Gastroesophageal sphincter (tissue), 4 donors: ENCODE measurements at places on chromosomes 6 and 20.
A peak's percentile ranks its signal among the peaks of the same experiment; 100 is the strongest.

DNA sequence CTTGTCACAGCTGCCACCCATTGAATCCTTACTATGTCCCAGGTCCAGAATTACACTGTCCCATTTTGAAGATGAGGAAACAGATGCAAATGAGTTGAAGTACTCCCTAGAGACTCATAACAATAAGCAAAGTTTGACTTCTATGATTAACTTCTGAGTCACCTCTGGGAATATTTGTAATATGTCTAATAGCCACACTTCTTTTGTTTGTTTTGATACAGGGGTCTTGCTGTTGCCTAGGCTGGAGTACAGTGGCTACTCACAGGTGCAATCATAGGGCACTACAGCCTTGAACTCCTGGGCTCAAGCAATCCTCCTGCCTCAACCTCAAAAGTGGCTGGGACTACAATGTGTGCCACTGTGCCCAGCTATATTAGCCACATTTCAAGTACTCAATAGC, 11.4 kb upstream of the SOX12 start:
- no peak for ATAC-seq

- ATAC-seq, result no peak
Measured at GRCh38 chr20:43564993-43565757, 6.3 kb downstream of the SGK2 start.

DNA sequence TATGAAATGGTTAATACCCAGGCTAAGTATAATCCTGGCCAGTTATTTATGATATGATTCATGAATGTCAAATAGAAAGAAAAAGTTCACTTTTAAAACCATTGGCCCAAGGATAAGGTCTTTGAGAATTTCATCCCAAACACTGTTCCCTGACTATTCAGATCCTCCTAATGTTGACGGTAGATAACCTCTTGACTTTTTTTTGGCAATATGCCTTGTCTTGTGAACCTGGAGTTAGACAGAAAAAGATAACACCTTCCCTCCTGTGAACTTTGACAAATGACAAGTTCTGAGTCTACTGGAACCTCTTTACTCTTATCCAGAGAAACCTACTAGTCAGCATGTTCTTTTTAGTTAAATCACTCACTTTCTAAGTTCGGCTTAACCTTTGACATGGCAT, 166.8 kb upstream of the PREP start:
- no peak for ATAC-seq

DNA sequence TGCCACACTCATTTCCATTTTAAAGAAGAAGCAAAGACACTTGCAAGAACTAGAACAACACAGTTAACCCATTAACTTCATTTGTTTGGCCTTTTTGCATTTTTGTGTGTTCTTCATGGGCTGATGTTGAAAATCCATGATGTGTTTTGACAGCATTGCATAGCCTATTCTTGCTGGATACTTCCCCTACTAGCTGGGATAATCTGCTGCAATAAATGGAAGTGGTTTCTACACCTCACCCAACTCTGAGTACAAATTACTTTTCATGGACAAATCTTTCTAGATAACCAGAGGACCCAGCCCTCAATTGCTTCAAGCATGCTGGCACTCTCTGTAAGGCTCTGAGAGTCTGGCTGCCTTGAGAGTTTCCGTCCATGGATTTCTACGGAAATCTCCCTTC, 26.5 kb downstream of the CST9L start:
- ATAC-seq, result no peak

DNA sequence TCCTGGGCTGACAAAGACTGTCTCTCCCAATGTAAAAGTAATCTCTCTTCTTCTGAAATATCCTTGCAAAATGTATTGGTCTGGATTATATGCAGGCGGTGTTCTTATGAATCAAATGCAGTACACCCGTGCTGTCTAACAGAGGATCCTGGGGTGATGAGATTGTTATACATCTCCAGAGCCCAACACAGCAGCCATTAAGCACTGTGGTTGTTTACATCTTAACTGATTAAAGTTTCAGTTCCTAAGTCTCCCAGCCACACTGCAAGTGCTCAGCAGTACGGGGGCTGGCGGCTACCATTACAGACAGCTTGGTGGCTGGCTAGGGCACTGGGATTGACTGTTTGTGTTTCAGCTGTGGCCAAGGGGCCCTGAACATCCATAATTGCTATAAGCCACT, 7.0 kb downstream of the UNC93A start:
- no peak for ATAC-seq

GRCh38 chr20:41011551-41012067, 17.0 kb upstream of the TOP1 start:
- ATAC-seq, result no peak

DNA sequence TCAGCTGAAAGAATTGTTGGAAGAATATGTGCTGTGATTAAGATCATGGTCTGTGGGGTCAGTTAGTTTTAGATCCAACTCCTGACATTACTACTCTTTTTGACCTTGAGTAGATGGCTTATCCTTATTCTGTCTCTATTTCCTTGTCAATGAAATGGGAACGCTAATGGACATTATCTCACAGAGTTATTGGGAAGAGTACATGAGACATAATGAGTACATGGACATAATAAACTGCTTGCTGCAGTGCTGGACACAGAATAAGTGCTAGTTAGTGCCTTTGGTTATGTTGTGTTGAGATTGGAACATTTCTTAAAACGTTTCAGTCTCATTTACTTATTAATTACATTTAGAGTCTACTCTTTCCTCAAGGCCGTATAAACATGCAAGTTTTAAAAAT, 42.6 kb downstream of the MAPK14 start:
- ATAC-seq, result no peak

DNA sequence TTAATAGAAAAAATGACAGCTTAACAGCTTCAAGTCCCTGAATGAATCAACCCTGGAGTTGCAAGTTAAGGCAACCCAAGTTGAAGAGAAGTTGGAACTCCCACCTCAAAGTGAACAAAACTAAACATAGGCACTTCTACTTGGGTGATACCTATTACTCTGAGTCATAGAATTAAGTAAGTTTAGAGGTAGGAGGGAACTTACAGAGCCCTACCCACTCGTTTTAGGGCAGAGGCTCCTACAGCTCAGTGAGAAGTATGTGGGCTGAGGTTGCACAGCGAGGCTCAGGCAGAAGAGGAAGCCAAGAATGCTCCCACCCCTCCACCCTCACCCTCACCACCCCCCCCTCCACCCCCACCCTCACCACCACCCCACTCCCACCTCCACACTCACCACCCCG, 42.2 kb downstream of the NFATC2 start:
- no peak for ATAC-seq

GRCh38 chr6:106572875-106573585, 56.3 kb downstream of the RTN4IP1 start:
- ATAC-seq, result no peak

- ATAC-seq, result peak; percentile 51
Measured at GRCh38 chr6:137309078-137309762, 90.0 kb upstream of the IFNGR1 start.

DNA sequence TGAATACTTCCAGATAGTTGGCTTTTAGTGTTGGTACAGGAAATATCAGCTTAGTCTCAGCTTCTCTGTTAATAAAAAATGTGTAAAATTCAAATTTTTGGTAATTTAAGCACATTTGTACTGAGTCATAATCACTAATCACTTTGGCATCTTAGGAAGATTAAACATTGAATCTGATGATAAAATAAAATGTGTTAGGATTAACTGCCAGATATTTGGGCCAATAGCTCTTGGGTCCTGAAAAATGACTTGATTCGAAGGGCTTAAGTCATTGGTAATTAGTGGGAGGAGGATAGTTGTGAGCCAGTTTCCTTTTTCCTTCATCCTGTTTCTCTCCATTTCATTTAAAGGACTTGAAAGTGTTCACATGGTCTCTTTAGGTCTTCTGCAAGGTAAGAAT, 426.1 kb downstream of the RFPL4B start:
- ATAC-seq, result no peak

- ATAC-seq, result no peak
Measured at GRCh38 chr6:25127076-25127837, 151.9 kb upstream of the CARMIL1 start.

GRCh38 chr6:91304521-91304920, 717.6 kb upstream of the MAP3K7 start:
- ATAC-seq, result no peak

- ATAC-seq, result no peak
Measured at GRCh38 chr6:136784271-136784664, 8.0 kb downstream of the MAP3K5 start.

DNA sequence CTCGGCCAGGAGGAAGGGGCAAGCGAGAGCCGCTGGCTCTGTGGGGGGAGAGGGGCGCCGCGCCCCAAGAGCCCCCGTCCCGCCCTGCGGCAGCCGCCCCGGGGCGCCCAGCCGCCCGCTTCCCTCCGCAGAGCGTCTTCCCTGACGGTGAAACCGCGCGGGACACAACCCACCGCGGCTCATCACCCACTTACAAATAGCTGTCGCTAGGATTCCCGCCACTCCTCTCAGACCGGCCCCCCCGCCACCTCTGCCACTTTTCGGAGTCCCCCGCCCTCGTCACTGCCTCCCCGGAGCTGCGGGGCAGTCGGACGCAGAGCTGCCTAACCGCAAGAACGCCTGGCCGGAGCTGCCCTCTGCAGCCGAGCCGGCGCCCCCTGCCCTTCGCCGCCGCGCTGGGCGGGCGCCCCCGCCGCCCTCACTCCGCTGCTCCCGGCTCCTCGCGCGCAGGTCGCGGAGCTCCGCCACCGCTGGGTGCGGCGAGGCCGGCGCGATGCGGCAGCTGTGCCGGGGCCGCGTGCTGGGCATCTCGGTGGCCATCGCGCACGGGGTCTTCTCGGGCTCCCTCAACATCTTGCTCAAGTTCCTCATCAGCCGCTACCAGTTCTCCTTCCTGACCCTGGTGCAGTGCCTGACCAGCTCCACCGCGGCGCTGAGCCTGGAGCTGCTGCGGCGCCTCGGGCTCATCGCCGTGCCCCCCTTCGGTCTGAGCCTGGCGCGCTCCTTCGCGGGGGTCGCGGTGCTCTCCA, at the start of gene SLC35D3:
Gene SLC35D3 (plus strand): TSS at position 366 of the 749 bp plus-strand sequence. CDS start 128 bp downstream, at position 494.
- ATAC-seq, result peak; percentile 37

DNA sequence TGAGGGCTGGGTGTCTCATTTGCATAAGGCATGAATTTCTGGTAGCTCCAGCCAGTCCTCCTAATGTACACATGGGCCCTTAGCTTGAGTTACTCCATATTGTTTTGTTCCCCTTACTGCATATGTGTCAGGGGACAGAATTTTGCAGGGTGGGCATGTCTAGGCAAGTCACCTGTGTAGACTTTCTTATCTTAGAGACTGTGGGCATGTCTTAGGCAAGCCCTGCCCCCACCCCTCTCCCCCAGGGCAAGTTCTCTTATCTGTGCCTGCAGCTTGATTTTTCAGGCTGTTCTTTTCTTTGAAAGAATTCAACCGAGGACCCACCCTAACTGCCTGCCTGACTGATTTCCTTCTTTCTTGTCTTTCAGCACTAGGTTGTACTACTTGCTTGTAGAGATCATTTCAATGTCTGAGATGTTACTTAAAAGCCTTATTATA, 32.1 kb downstream of the NHLRC1 start:
- ATAC-seq, result no peak

DNA sequence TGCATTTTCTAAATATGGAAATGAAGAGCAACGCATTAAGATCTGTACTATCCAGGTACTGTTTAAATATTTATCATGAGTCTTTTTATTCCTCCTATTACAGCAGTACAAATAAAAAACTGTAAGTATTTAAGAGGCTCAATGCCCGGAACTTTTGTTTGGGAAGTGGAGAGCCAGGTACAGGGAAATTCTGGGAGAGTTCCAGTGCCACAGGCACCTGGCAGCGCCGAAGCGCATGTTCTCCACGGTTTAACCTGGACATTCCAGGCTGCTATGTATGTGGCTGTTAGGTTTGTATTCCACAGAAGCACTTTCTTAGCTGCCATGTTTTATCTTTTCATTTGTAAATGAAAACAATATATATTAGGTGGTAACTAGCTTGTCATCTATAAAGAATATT, 81.7 kb downstream of the PREP start:
- ATAC-seq, result no peak

DNA sequence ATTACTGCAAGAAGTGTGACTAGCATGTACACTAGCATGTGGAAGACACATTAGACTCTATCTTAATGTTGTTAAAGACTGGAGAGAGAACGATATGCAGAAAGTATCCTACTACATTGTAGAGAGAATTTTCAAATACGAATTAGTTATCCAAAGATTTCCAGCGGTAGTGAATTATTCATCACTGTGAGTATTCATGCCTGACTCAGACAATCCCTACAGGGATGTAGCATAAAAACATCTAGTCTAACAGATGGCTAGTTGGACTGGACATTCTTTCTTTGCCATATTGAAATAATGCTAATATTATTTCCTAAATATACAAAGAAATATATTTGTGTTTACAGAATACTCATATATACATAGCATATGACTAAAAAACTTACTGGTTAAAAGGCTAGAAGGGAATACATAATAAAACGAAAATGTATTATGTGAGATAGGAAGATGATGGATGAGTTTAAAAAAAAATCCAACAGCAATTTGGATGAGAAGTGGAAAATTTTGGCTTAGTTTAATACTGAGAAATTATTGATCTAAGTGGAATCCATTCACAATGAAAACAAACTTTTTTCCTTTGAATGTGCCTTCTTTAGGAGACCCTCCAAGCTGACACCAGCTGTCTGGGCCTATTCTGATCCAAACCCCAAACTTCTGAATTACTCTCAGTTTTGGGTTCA, 580.7 kb downstream of the RFPL4B start:
- ATAC-seq, result no peak

DNA sequence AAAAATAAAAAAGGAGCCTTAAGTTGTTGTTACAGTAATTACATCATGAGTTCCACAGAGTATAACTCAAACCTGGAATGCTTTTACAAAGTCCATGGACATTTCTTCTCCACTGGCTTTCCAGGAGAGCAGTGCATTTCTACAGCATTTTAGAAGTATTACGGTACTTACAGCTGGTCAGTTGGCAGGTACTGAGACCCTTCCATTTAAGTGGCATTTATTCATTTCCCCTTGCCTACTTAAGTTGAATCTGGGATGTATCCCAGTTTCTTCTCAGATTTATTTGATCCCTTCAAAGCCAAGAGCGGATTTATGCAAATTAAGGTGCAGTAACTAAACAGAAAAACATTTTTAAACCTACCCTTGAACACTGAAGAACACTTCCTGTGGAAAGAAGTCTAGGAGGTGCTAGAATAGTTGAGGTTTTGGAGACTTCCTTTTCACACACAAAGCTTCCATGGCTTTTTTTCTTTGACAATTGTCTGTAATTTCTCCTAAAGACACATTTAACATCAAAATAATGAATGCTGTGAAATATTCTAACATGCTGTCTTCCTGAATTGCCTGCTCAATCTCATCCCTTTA, 3.4 kb downstream of the PRDM13 start:
- ATAC-seq, result no peak

- ATAC-seq, result no peak
Measured at GRCh38 chr6:144681334-144681733, 396.2 kb downstream of the UTRN start.

DNA sequence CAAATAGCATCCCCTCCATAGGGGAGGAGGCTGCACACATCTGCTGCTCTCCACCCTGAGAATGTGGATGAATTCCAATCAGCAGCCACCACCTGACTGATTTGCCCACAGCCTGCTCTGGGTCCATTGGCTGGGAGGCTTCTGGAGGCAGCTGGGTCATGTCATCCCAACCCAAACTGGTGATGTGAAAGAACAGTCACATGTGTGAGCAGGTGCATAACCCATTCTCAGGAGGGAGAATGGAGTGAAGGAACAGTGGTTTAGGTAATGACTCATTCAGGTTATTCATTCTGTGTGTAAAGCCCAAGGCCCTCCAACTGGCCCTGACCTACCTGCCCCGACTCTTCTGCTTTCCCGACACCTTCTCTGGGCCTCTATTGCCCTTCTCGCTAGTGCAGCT, 90.9 kb upstream of the GCM1 start:
- ATAC-seq, result no peak

- ATAC-seq, result peak; percentile 31
Measured at GRCh38 chr6:167572841-167573271, 248.0 kb downstream of the TTLL2 start.
